CD4-positive, alpha-beta T cell treated with Interleukin-6 for 4 hours (primary cell): ENCODE measurements at places on chromosomes 5 and 9.

DNA sequence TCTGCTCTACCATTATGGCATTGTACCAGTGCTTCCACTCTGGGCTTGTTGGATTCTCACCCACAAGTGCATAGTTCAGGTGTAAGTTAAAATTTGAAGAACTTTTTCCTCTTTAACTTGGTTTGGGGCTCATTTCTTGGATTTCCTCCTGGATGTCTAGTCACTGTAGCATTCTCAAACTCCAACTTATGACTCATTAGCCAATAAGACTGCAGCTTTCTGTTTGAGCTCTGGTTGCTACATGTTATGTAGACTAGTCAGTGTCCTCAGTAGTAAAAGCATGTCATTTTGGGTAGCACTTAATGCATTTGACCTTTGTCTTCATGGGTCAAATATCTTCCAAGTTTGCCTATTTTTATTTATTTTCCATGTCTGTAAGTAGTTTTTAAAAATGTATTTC, 790.8 kb downstream of the BRINP1 start:
- DNase-seq, result no peak

DNA sequence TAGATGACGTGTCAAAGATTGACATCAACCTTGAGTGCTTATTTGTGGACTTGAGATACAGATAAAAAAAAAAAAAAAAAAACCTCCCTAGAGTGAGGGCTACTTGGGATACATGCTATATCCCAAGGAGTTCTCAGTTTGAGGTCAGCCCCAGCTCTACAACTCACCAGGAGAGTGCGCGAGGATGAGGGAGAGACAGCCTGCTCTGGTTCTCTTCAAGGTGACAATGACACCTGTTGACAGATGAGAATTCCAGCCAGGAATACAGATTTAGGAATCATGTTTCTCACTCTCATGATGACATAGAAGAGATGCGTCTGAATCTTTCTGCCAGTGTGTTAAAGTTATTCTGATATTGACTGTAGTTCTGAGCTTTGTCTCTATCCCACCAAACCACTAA, 24.9 kb upstream of the ARHGAP26 start:
- DNase-seq, result no peak

GRCh38 chr5:119356612-119357188, 881 bp downstream of the TNFAIP8 start:
- DNase-seq, result no peak

GRCh38 chr5:38612851-38613250, 56.4 kb upstream of the LIFR start:
- no peak for DNase-seq

- DNase-seq, result peak; percentile 4
Measured at GRCh38 chr9:95626885-95627558, 110.3 kb upstream of the PTCH1 start.

DNA sequence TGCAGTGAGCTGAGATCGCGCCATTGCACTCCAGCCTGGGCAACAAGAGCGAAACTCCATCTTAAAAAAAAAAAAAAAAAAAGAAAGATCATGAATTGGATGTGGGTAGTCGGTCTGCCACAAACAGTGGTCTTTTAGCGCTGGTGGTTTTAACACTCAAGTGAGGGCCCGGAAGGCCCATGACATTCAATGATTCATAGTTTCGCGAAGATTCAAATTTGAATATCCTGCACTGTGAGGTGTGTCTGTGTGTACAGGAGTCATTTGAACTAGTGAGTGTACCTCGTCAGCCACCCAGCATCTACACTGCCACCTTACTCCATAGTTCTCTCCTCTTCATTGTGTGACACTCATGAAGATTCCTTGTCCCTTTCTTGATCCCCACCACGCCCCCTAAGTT, 41.3 kb downstream of the CFAP77 start:
- no peak for DNase-seq

DNA sequence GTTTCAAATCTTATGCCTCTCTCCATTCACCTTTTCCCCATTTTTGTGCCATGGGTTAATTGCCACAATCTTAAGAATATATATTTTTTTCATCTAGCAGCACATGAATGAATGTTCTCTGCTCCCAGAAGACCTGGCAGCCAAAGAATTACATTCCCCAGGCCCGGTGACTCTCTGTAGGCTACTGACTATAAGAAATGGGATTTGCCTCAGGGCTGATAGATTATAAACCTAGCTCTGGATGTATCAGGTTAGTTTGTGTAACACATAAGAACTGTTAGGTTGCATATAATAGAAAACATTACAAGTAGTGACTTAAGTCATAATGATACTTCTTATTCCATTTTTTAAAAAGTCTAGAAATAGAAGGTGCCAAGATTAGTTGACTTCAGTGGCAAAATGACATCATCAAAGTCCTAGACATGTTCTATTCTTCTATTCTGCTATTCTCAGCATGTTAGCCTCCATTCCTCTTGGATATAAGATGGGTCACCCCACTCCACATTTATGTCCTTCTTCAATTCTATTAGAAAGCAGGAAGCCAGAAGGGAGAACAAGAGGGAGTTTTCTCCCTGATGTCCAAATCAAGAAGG, 10.9 kb upstream of the ZNF474 start:
- no peak for DNase-seq

DNA sequence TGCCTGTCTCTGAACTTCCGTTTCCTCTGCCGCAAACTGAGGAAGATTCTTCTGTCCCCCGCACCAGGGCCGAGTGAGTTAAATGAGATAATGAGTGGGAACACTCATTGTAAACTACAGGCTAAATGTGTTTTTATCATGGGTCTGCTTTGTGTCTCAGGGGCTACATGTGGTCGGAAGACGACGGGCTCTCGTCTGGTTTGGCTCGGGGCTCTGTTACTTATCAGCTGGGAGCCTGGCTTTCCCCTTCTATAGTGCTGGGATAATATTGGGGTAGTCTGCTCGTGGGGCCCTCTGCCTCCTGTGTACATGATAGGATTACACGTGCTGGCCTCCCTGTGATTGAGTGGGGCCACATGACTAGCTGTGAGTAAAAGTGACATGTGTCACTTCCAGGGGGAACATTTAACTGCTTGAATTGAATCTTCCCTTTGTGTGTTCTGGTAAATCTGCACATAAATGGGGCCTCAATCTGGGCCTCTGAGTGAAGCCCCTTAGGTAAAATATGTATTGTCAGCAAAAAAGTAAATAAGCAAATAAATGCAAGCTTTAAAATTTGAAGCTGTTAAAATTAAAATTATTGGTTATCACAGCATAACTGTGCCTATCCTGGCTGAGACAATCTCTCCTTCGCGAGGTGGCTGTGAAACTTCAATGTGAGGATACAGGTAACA, 86.9 kb upstream of the SH3PXD2B start:
- no peak for DNase-seq

DNA sequence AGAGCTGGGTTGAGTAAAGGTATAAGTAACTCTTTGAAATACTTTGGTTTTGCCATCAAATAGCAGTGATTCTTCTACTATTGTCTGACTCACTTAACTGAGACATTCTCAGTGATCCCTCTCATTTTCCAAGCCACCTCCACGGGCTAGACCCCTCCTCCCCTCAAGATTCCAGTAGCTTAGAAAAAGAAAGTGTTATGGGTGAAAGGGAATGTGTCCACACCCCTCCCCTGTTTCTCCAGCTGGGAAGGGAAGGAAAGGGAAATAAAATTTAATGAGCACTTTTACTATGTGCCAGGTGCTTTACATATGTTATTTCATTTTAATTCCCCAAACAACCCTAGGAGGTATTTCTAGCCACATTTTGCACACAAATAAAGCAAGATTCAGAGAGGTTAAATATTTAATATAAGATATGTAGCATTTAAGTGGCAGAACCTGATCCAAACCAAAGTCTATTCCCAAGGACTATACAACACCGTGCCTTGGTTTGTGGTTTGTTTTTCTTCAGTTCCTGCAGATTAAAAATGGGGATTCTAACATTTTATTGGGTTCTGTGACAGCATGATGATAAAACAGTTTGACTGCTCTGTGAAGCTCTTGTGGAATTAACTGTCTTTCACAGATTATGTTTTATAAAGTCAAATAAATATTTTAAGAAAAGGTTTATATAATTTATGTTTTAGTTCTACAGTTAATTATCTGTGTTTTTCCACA, 135.9 kb downstream of the ZSWIM6 start:
- DNase-seq, result no peak
